ENCODE measurements at places on chromosomes 3 and 15.

GRCh38 chr15:59191855-59192237 lies 14.8 kb upstream of the LDHAL6B start:
- no peak for DNase-seq

- DNase-seq: peak; percentile 50
Measured at GRCh38 chr15:38354315-38354929, 99.5 kb upstream of the FAM98B start.

DNA sequence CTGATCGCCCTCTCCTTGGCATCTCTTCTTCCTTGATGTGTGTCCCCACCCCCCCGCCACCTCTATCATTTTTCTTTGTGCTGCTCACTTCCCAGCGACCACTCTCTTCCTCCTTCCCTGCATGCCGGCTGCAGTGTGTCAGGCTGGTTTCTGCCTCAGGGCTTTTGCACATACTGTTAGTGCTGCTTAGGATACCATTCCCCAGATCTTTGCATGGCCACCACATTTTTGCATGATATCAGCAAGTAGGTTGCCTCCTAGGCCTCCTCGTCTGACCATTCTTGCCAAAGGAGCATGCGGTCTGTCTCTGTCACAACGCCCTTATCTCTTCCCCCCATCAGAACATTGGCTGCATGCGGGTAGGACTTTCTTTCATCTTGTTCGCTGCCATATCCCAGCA lies 12.5 kb downstream of the FBLN2 start:
- DNase-seq: peak; percentile 15

DNA sequence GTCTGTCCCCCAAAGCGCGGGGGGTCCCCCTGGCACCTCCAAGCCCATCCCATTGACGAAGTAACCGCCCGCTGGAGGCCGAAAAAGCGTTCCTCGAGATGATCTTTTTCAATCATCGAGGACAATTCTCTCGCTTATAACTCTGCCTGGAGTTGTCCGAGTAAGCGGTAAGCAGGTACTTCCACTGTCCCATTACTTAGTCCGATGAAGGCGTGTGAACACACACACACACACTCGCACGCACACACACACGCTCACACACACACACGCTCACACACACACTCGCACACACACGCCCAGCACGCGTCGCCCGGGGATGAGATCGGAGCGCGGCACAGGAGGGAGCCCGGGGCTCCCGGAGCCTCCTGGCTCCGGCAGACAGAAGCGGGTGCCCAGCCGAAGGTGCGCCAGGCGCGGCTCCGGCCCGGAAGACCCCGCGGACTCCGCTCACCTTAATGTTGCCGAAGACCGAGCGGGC lies 430 bp downstream of the SLCO2A1 start:
- no peak for DNase-seq

GRCh38 chr3:150013801-150014200 lies 43.1 kb upstream of the PFN2 start:
- no peak for DNase-seq
